ENCODE measurements at places on chromosomes 12 and 14.

DNA sequence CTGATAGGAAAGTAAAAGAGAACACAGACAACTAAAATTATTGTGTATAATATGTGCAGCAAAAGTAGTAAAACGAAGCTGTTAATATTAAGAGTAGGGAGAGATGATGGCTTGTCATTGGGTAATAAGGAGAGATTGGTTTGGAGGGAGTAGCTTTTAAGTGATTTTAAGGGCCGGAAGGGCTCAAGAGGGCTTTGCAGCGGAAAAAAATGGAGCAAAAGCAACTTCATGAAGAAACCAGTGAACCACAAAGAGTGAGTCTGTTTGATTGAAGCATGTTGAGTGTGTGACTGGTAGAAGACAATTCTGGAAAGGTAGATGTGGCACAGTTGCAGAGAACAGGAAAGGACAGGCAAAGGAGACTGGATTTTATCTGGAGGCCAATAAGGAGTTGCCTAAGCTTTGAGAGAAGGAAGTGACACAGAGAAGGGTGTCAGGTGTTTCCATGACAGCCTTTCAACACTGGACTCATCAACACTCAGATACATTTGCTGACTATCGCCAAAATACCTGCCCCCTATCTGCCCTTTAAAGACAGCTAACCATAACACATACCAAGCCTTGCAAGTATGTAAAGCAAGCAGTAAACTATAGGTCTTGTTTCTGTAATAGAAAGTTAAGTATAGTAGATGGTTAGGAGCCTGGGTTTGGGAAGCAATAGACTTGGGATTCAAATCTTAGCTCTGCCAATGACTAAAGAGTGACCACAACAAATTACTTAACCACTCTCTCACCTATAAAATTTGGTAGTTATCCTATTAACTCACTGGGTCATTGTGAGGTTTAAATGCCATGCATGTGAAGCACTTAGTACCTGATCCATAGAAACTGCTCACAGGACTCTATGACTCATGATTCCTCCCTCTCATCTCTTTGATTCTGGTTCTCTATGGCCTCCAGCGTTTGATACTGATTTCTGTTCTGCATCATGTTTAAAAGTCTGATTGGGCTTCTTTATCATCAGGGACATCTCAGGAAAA lies 117.3 kb upstream of the LMNTD1 start:
- DNase-seq = no peak

DNA sequence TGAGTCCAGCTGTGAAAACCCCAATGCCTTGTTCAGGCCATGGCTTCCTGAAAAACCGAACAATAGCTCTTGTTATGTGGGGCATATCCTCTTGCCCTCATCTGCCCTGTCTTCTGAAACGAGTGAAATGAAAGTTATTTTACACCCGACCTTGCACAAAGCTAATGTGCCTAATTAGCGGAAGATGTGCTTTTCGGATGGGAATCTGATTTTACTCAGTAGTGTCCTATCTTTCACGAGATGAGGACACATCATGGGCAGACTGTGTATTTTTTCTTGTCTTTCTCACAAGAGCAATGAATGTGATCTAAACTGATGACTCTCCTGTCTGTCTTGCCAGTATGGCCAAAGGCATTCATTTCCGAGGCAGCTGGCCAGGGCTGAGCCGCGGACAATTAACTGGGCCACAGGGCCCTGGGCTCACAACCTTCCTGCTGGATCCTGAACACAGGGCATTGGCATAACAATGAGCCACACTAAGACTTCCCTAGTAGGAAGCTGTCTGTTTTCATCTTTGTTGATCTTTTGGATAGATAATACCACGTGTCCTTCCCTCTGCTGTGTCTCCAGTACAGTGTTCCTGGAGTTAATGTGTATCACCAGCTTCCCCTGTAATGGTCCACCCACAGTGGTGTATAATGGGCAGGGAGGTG lies 86.0 kb upstream of the HIF1A start:
- DNase-seq = peak; percentile 76

DNA sequence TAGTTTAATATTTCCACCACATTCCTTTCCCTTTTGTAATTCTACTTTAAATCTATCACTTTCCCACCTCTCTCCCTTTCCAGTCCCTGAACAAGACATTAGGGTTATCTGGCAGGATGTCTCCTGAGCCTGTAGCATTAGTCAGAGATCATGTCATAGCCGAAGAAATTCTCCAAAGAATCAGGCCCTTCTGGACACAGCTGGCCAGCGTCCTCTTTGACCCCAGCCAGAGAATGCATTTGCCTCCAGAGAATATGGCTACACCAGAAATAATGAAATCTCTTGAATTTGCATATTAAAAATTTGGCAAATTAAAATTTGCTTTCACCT lies 56.7 kb downstream of the NTF3 start:
- no peak for DNase-seq

DNA sequence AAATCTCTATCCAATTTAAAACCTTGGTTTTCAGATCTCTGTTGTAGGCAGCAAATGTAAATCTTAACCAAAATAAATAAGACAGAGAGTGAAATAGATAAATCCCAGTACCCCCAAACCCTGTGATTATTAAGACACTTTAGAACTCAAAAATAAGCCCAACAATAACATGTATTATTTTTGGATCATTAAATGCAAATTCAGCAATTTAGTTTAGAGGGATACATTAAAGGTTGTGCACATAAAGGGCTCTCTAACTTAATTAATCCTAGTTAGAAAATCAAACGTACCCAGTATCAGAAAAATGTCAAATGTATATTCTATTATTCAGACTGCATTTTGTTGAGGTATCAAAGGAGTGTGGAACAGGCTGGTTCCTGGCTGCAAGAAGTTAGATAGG lies 416.8 kb downstream of the SLC16A7 start:
- DNase-seq = no peak

Data from stromal cell of bone marrow (primary cell).